ENCODE measurements at places on chromosomes 3 and 15.

DNA sequence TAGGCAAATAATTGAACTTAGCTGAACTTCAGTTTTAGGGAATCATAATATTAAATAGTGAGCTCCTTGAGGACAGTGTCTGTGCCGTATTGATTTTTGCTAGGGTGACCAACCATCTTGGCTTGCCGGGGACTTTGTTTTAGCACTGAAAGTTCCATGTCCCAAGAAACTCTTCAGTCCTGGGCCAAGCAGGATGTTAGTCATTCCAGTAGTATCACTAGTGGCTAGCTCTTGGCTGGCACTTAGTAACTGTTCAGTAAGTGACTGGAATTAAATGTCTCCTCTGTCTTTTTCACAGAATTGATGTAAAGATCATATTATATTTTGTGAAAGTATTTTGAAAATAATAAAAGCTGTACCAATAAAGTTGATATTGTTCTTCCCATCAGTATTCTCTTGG lies 42.3 kb downstream of the RSRC1 start:
- no peak for DNase-seq

GRCh38 chr3:77726517-77726916 lies 686.6 kb downstream of the ROBO2 start:
- no peak for DNase-seq

- DNase-seq = no peak
Observed at GRCh38 chr3:52243791-52244628, 1.5 kb upstream of the PPM1M start.

DNA sequence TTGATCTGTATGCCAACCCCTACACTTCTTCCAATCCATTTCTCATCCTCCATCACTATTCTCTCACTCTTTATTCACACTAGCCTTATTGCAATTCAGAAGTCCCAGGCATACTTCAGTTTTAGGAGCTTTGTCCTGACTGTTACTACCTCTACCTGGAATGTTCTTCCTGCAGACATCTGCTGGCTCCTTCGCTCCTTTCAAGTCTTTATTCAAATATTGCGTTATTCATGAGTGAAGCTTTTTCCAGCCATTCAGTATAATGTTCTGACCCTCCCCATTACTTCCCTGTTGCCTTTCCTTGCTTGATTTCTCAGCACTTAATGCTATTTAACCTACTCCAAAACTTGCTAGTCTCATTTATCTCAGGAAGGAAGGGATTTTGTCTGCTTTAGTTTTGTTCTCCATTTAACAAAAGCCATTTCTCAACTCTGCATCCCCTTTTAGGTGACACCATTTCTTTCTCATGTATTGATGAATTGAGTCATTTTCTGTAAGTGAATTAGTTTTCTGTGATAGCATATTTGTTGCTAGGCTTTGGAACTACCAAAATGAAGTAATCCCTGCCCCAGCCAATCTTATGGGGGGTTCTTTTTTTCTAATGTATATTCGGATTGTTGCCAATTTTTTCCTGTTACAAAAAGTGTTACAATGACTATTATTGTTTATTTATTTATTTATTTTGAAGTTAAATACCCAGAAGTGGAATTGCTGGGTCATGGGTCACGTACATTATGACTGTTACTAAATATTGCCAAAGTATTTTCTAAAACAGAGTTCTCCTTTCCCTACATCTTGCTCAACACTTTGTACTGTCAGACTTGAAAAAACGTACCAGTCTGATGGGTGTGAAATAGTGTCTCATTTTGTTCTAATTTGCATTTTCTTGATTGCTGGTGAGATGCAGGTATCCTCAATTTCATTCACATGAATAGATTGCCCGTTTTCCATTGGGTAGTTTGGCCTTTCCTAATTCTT lies 9.4 kb downstream of the ATP11B start:
- no peak for DNase-seq

DNA sequence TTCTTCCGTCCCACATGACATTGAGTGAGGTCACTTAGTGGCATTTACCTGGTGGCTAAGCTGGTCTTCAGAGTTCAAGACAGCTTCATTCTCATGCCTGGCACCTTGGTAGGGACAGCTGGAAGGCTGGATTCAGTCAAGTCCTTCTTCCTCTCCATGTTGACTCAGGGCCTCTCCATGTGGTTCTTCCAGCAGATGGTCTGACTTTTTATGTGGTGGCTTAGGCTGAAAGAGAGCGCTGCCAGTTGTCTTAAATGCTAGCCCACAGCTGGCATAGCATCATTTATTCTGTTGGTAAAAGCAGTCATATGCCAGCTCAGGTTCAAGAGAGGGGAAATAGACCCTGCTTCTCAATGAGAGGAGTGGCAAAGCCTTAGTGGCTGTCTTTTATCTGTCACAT lies 53.0 kb upstream of the CTDSPL start:
- DNase-seq = no peak

DNA sequence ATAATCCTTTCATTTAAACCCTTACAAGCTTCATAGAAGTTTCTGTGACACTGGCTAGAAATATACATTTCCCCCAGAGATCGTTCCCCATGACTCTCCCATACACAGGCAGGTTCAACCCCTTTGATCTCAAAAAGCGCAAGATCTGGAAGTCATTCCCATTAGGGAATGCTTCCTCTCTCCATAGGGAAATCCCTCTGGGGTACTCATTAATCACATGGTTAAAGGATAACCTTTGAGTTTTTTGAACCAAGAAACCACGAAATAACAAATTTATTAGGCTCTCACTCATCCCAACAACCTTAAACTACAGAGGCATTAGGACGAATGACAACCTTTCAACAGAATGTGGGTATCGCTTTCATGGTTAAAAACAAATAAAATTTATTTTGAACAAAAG lies 211.9 kb upstream of the PRICKLE2 start:
- no peak for DNase-seq

GRCh38 chr3:94171954-94172353 lies 109.1 kb downstream of the NSUN3 start:
- no peak for DNase-seq

- DNase-seq = no peak
Observed at GRCh38 chr3:193563426-193563825, 8.7 kb upstream of the ATP13A4 start.

DNA sequence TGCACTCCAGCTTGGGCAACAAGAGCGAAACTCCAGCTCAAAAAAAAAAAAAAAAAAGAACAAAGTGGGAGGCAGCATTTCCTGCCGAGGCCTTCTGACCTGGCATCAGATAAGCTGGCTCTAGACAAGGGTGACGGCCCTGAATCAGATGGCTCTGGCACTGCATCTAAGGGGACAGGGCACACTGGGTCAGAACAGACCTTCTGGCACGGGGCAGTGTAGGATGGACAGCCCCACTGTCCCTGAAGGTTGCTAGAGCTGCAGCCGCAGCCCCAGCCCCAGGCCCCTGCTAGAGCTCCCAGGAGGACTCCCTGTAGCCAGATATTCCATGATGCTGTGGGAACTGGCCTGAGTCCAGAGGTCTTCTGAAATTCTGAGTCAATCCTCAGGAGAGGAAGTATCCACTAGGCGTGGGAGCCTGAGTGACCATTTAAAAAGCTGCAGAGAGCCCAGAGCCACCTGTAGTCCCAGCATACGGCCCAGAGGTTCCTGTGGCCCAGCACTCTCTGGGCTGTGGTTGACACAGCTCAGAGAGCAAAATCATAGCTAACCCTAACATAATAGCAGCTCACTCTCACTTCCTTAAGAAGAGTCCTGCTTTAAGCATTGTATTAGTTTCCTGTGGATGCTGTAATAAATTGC lies 69.2 kb upstream of the MFGE8 start:
- DNase-seq = no peak

GRCh38 chr3:140586311-140586710 lies 91.6 kb upstream of the TRIM42 start:
- no peak for DNase-seq

DNA sequence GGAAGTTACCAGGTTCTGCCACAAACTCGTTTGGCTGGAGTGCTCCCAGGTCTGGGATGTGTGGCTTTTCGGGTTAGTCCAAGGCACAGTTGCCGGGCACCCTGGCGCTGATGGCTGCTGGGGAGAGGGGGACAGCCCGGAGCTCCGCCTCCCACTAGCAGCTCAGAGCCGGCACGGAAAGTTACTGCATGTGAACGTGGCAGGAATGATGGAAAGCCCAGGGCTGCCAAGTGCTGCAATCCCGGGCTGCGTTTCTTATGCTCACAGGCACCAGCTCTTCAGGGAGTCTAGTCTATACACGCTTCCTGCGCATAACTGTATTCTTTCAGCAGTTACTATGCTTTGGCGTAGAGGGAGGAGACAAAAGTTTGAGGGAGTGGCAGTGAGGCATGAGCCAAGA lies 141.8 kb upstream of the ICE2 start:
- no peak for DNase-seq

GRCh38 chr3:97810779-97811390 lies 10.9 kb upstream of the CRYBG3 start:
- DNase-seq = no peak

DNA sequence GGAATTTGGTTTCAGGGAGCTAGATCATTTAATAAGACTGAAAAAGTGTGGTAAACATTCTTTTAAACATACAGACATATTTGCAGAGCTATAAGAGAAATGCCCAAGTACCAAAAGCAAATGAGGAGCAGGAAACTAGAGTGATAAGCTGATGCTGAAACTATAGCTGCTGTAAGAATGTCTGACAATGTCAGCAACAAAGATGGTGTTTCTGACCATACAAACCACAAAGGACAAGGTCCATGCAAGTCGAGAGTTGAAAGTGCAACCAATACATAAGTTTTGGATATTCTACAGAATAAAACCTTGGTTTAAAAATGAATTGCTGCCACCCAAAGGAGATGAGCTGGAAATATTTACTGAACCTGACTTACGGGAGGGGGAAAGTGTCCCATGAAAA lies 610.2 kb downstream of the TBL1XR1 start:
- DNase-seq = no peak

DNA sequence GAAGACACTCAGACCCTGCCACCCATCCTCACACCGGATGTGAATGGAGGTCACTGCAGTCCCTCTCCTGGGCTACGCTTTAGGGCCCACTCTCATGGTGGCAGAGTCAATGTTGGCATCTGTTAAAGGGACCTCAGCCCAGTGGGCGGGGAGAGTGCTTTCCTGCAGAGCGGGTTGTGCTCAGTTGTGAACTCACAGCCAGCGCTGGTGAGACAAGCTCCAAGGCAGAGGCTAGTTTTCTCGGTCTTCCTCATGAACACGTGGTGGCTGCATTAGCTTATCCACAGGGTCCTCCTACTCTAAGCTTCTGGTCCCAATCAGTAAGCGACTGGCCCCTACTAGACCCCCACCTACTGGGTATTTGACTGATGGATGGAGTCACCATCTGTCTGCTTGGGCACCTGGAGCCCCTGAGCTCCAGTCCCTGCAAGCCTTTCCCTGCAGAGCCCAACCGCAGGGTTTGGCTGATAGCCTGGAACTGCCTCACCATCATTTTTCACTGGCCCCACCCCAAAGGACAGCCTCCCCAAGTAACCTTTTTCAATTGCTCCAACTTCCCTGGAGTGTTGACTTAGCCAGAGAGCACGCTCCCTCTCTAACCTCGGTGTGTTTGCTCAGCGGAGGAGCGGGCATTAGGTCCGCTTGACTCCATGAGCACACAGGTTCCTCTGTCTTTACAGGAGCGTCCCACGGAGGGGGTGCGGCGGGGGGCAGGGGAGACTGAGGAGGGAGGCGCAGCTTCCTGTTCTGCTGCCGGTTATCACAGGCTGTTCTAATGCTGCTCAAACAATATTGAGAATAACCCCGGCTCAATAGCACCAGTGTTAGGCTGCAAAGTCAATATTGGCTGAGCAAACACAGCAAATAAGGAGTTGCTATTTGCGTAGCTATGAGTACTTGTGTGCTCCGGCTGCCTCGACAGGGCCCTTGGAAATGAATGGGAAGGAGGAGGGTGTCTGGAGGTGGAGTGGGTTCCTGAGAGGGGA lies 141.7 kb downstream of the RPLP1 start:
- DNase-seq = no peak

DNA sequence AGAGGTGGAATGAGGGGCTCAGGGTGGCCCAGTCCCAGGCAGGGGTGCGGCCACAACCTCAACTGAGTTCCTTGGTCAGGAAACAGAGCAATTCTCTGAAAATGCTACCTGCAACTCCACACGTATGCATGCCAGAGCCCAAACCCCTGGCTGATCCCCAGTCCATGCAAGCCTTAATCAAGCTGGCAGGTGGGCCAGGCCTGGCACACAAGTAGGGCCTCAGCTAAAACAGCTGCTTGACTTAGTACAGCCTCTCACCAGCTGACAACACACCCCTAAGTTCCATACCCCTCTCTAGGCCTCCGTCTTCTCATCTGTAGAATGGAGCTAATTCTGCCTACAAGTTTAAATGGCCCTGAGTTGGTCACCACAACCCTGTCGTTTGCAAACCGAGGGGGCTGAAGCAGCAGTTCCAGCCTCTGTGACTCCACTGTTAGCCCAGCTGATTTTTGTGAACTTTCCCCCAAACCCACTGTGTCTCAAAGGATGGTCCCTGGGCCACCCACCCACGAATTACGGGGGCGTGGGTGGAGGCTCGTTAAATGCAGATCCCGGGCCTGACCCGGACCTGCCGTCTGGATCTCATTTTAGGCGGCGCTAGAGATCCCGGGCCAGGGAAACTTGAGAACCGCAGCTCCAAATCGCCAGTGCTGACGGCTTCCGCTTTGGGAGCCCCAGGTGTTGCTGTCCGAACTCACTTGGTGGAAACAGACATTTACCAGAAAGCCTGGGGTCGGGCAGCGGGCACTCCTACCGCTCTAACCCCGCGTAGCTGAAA lies 927 bp downstream of the CHDH start:
- DNase-seq = no peak

DNA sequence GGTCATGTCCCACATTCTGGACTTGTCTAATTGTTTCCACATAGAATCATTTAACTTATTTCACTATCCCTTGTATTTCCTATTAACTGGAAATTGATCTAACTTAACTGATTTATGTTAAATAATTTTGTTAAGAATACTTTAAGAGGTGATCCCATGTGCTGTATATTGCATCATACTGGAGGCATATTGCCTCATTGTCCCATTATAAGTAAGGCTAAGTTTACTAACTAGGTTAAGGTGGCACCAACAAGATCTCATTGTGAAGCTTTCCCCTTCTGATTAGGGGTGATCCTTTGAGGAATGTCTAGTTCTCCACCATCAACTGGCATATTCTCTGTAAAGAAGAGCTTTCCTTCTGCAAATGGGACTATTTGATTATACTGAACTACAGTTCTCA lies 24.4 kb downstream of the MAP1A start:
- no peak for DNase-seq

- no peak for DNase-seq
Observed at GRCh38 chr15:62868507-62868906, 174.0 kb upstream of the TPM1 start.

- DNase-seq = no peak
Observed at GRCh38 chr15:90060797-90061196, 41.5 kb downstream of the IDH2 start.

DNA sequence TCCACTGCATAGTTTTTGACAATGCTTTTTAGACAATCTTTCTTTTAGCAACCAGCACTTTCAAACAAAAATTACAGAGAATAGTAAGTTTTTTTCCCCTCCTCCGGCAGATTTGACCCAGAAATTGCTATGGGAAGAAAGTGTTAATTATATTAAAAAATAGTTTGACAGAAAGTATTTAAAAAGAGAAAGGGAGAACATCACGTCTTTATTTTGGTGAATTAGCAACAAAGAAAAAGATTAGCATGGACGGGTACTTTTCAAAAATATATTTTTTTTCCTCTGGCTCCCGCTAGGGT lies 831 bp upstream of the KAT2B start:
- DNase-seq = no peak

Measured in stimulated activated CD8-positive, alpha-beta memory T cell treated with anti-CD3 and anti-CD28 coated beads, Interleukin-15, amount 100 ng/mL, for 4 hours (primary cell).